ENCODE measurements at places on chromosomes 3 and 15.

DNA sequence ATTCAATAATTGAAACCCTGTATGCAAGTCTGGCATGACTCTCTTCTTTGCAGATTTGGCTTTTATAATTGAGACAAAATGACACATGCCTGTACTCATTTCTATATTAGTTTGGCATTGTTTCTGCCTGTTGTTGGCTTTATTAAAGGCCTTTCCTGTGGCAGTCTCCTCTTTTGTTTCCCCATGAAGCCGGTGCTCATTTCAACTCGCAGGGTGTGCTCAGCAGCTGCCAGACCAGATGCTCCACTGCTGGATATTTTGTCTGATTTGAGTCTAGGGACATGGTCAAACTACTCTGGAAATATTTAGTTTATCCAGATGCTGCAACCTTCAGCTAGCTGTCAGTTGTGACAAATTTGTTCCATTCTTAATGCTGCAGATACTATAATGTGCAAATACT lies 445.3 kb downstream of the NAALADL2 start:
- DNase-seq, result no peak

- DNase-seq, result no peak
Measured at GRCh38 chr15:66224946-66225345, 28.6 kb downstream of the MEGF11 start.

GRCh38 chr3:149917124-149917667 lies 53.5 kb downstream of the PFN2 start:
- DNase-seq, result no peak

DNA sequence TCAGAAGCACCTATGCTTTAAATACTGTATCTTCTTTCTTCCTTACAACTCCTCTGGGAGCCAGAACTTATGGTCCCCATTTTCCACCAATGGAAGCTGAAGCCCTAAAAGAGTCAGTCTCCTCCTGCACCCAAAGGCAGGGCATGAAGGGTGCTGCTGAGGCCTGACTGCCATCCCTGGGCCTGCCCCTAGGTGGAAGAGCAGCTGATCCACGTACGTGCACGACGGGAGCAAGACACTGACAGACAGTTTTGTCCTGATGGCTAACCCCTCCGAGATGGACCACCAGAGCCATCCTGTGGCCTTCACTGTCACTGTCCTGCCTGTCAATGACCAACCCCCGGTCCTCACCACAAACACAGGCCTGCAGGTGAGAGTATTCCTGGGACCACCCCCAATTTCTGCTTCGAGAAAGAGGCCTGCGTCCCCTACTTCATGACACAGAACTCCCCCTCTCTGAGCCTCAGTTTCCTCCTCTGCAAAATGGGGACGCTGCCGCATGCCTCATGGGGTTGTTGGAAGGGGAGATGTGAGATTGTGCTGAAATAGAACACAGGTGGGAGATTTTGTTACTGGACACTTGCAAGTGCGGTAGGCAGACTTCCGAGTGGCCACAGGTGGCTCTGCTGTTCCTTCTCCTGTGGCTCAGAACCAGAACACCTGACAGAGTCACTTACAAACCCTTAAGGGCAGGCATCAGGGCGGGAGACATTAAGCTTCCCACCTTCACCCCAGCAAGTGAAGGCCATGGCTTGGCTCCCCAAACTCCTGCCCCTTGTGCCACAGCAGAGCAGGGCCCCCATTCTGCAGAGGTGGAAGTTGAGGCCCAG lies 175.4 kb downstream of the TBC1D2B start:
- DNase-seq, result no peak

GRCh38 chr3:51816723-51817122 lies 37.7 kb upstream of the IQCF6 start:
- DNase-seq, result no peak

- no peak for DNase-seq
Measured at GRCh38 chr3:31661993-31662670, 129.4 kb downstream of the STT3B start.

- no peak for DNase-seq
Measured at GRCh38 chr15:31171731-31172130, 70.2 kb upstream of the TRPM1 start.

GRCh38 chr15:67928666-67929065 lies 88.8 kb upstream of the RNU6-1 start:
- DNase-seq, result no peak

GRCh38 chr3:18370672-18371071 lies 54.5 kb downstream of the SATB1 start:
- no peak for DNase-seq

DNA sequence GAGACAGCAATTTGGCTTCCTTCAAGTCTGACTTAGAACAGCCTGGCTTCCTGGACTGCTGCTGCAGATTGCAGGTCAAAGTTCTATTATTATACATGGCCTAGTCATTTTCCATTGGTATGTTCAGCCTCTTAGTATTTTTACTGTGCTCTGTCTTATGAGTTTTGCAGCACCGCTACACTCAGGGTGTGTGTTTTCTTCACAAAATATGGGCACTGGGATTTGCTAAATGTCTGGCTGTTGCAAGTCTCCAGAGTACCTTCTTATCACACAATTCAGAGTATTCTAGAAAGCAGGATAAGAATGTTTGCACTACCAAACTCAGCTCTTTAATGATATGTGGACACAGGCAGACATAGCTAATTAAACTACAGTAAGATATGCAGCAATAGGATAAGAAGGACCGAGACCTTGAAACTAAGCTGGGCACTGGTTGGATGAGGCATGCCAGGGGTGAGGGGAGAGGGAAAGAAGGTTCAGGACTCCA lies 203.0 kb upstream of the PDZRN3 start:
- DNase-seq, result no peak

GRCh38 chr15:41933771-41934170 lies 38.6 kb downstream of the EHD4 start:
- DNase-seq, result peak; percentile 53

GRCh38 chr3:63576846-63577245 lies 75.6 kb upstream of the SNTN start:
- DNase-seq, result no peak

- no peak for DNase-seq
Measured at GRCh38 chr3:181693280-181693679, 18.4 kb upstream of the SOX2 start.

DNA sequence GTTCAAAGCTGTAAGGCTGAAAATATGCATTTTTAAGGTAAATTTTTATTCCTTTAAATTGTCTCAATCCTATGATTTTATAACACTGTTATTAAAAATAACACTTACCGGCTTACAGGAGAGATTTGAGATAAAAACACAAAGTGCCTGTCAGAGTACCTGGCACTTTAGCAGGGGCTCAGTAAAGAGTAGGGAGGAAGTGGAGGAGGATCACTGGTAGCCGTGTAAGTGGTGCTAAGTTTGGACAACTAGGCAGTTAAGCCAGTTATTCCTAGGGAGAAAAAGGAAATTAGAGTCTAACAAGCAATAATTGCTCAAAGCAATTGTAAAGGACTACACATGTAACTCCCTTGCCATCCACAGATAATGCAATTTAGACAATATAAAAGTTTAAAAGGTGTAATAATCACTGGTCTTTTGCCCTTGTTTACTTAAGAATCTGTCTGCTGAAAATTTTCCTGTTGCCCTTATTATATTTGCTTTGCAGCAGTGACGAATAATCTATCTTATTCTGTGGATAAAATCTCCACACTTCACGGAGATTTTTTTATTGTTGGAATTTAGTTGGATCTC lies 204.8 kb downstream of the CDIN1 start:
- DNase-seq, result no peak

DNA sequence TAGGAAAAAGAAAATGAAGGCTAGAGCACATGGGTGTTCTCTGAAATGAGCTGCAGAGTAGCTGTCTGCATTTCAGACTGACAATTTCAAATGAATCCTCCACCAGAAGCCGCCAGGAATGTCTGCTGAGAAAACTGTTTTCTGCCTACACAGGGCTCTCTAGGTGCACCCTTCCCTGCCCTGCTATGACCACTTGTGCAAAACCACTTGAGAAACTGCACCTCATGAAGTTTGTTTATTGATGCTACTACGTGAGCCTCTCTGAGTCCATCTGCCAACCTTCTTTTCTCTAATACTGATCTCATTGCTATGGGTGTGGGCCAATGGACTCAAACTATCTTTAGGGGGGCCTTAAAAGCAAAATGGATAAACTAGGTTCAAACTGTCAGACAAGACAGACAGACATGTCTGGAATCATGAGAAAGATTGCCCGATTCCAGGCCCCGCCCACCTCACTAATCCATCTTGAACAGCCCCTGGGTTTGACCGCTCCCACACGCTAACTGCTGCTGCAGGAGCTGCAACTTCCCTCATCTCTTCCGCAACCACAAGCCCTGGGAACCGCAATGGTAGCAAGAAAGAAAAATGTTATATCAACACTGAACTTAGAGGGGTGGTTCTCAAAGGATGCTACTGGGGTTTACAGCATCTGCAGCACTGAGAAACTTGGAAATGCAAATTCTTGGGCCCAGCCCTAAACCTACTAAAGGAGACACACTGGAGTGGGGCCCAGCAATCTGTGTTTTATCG lies 9.0 kb upstream of the CD47 start:
- DNase-seq, result no peak

- DNase-seq, result no peak
Measured at GRCh38 chr15:68232937-68233336, 3.4 kb upstream of the CLN6 start.

GRCh38 chr15:57213862-57214261 lies 162.4 kb upstream of the CGNL1 start:
- peak; percentile 58 for DNase-seq

- DNase-seq, result no peak
Measured at GRCh38 chr3:65814845-65815578, 223.7 kb downstream of the MAGI1 start.

GRCh38 chr3:192061426-192061825 lies 600.5 kb downstream of the PYDC2 start:
- DNase-seq, result no peak

DNA sequence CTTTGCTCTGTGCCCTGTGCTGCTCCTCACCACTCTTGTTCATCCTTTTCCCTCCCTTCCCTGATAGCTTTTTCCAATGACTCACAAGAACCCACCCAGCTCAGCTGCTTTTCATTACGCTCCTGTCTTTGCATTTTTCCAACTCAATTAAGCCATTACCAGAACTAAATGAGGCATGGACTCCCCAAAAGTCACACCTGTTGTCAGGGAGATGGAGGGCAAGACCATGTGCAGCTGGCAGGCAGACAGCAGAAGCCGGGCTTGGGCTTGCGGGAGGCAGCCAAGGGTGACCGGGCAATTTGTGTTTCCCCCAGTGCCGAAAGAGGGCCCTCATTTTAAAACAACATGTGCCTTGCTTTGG lies 64.3 kb downstream of the CASR start:
- DNase-seq, result no peak

DNA sequence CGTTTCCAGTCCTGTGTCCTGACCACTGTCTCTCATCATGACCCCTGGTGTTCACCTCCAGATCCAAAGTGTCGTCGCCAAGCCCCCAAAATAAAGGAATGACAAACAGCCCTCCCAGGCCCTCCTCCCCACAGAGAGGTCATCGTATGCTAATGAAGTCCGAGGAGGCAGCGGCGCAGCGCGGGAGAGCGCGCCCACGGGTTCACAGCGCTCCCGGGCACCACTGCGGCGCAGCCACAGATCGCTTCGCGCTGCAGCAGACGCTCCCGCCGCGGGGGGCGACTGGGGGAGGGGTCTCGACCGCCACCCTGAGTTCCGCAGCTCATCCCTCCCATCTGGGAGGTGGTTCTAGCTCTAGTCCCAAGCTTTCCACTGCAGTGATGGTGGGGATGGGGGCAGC lies 1.3 kb downstream of the DGKG start:
- no peak for DNase-seq

- DNase-seq, result peak; percentile 52
Measured at GRCh38 chr3:171129827-171130226, 103.3 kb upstream of the SLC2A2 start.

- DNase-seq, result no peak
Measured at GRCh38 chr3:123084192-123084591, 17.4 kb downstream of the PDIA5 start.

DNA sequence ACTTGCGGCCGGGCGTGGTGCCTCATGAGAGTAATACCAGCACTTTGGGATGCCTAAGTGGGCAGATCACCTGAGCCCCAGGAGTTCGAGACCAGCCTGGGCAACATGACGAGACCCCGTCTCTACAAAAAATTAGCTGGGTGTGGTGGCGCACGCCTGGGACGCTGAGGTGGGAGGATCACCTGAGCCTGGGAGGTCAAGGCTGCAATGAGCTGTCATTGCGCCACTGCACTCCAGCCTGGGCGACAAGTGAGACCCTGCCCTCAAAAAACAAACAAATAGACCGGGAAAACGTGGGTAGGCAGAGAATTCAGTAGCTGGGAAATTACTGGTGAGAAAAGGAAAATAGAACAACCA lies 667 bp downstream of the UMPS start:
- DNase-seq, result no peak

- DNase-seq, result no peak
Measured at GRCh38 chr3:159850481-159850880, 138.2 kb upstream of the IL12A start.

DNA sequence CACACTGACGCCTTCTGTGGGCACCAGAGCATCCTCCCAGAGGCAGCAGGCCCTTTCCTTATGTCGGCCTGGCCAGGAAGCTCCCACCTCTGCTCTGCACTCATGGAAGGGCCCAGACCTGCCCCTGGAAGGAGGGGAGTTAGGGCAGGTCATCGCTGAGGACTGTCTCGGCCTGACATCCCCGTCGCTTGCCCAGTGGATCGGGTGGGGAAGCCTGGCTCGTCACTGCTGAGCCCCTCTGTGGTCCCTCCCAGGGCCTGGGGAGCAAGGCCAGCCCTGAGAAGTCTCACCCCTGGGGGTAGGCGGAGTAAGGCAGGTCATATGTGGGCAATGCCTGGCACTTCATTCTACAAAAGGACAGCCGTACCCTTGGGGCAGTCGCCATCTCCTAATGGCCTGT lies 62.8 kb upstream of the SNRPA1 start:
- no peak for DNase-seq

DNA sequence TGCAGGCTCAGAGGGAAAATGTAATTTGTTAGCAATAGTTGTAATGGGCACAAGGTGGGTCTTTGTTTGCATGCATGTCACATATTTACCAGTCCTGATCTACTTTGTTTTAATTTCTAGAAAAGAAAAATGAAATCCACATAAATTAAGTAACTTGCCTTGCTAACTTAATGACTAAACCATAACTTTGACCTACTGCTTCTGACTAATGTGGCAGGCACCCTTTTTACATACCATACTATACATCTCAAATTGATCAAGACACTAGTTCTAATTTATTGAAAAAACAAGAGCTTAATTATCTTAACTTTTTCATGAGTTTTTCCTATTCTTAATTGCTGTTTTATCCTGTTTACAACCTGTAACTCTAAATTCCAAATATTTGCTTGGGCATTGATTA lies 93.2 kb downstream of the ATP11B start:
- peak; percentile 30 for DNase-seq

GRCh38 chr15:81056304-81056703 lies 55.6 kb downstream of the TLNRD1 start:
- DNase-seq, result no peak

DNA sequence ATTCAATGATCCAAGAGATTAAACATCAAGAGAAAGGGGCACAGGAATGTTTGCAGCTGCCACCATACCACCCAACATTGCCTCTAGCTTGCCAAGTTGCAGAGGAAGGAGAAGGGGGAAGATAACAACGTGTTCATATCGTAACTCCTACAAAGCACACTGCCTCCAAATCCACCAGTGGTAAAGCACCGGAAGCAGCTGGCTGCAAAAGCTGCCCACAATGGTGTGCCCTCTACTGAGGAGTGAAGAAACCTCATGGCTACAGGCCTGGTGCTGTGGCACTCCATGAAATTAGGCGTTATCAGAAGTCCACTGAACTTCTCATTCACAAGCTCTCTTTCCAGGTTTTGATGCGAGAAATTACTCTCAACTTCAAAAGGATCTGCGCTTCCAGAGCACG lies 263.9 kb upstream of the STT3B start:
- no peak for DNase-seq

GRCh38 chr15:65411465-65412071 lies 11.2 kb downstream of the IGDCC4 start:
- no peak for DNase-seq
